ENCODE measurements at places on chromosomes 12 and 14.

DNA sequence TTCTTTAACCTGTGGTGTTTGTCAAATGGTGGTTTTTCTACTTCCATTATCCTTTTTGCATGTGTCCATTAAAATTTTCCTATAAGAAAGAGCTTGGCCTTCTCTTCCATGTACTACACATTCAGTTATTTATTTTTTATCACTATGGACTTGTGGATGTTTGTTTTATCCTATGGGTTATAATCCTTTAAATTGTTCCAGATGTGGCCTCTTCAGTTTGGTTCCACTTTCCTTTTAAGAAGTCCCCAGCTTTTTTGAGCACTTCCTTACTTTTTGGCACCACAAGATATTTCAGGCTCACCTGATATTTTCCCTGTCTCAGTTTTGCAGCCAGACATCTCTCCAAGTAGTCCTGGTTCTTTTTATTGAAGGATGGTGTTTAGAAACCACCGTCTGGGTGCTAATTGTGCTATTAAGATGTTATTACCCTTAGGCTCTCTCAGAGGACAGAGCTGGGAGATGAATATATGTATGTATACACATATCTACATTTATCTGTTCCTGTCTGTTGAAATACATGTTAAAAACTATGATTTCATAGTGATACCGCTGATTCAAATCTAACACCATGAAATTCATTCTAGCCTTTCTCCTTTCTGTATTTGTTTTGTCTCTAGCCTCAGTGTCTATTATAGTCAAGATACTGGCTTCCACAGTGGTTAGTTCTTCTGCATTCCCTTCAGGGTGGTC lies 408.5 kb upstream of the RGS6 start:
- DNase-seq: no peak

- DNase-seq: no peak
Observed at GRCh38 chr12:59874781-59875180, 279.0 kb downstream of the SLC16A7 start.

DNA sequence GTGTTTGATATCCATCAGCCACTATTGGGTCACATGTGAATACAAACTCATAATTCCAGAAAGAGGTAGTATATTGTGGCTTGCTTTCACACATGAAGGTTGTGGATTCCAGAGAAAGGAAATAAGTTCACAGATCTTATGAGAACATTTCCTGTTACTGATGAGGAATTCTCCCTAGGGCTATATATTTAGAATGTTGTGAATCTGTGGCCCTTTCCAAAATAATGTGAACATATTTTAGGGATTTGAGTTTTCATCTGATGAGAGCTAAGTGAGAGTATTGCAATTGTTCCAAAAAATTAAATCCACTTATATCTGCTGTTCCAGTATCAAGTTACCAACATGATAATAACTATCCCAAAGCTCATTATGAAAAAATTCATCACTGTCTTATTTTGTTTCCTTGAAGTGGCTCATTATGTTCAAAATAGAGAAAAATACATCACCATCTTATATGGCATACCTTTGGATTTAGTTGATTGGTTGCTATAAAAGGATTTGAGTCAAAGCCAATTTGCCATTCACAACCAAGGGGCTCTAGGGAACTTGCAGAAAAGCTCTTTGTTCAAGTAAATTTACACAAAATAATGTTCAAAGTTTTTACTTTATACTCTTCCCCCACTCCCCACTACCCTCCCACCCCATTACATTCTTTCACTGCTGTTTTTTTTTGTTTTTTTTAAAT lies 76.3 kb downstream of the MYRFL start:
- no peak for DNase-seq

GRCh38 chr12:105481392-105482300 lies 151.2 kb downstream of the C12orf75 start:
- no peak for DNase-seq

DNA sequence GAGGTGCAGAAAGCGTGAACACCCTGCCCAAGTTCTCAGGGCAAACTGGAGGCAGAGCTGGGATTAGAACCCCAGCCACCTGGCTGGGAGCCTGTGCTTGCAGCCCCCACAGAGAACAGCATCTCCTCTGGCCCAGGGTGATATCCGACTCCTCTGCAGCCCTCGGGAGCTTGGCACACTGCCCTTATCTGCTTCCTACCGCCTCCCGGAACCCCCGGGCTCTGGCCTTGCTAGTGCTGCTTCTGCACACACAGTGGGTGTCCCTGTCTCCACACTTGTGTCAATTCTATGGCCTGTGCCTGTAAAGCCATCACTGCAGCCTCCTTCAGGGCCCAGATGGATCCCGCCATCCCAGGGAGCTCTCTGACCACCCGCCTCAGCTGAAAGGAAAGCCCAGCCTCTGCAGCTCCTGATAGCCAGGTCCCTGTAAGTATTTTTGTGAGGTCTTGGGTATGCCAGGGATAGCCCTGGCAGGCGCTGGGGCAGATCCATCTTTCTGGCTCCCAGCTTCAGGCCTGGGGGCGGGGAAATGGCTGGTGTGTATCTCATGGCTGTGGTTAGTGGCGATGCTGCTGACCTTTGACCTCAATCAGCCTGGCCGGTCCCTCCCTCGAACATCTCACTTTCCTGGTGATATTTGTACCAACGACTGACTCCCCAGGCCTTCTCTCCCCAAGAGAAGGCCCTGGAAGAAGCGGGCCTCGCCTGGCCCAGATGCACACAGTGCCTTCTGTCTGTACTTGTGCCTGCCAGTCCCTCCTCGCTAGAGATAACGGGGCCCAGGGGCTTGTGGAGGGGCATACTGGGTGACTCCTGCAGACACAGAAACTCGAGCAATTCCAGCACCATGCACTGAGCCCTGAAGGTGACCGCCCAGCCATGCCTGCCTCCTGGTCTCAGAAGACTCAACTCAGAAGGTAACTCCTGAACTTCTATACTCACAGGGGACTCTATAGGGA lies 183.8 kb downstream of the CALM1 start:
- no peak for DNase-seq

DNA sequence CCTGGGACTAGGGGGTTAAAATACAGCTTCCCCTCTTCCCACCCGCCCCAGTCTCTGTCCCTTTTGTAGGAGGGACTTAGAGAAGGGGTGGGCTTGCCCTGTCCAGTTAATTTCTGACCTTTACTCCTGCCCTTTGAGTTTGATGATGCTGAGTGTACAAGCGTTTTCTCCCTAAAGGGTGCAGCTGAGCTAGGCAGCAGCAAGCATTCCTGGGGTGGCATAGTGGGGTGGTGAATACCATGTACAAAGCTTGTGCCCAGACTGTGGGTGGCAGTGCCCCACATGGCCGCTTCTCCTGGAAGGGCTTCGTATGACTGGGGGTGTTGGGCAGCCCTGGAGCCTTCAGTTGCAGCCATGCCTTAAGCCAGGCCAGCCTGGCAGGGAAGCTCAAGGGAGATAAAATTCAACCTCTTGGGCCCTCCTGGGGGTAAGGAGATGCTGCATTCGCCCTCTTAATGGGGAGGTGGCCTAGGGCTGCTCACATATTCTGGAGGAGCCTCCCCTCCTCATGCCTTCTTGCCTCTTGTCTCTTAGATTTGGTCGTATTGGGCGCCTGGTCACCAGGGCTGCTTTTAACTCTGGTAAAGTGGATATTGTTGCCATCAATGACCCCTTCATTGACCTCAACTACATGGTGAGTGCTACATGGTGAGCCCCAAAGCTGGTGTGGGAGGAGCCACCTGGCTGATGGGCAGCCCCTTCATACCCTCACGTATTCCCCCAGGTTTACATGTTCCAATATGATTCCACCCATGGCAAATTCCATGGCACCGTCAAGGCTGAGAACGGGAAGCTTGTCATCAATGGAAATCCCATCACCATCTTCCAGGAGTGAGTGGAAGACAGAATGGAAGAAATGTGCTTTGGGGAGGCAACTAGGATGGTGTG lies 1.9 kb downstream of the GAPDH start:
- no peak for DNase-seq

GRCh38 chr12:114406984-114407841 lies 1.3 kb upstream of the TBX5 start:
- DNase-seq: no peak

DNA sequence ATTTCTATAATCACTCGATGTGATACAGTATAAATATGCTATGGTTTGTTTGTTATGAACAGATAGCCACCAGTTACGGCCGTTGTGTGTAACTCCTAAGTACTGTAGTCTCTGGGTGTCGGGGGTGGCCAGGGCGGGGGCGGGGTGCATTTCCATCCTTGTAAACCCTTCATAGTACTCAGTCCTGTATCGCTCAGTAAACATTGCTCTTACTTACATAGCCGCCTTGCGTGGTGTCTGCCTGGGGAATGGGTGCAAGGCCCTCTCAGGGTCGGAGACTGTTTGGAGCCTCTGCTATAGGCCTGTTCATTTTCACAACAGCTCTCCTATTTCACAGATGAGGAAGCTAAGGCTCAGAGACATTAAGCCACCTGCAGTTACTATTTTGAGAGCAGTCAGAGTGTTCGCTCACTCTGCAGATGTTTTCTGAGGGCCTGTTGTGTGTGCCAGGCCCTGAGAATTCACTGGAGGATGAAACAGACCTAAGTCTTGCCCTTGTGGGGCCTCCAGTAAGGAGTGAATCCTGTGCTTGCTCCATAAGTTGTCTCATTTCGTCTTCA lies 42.5 kb downstream of the JDP2 start:
- DNase-seq: no peak

- DNase-seq: no peak
Observed at GRCh38 chr12:49941556-49942511, 8.7 kb upstream of the AQP2 start.

- DNase-seq: no peak
Observed at GRCh38 chr12:4819654-4820053, 90.1 kb upstream of the KCNA1 start.

DNA sequence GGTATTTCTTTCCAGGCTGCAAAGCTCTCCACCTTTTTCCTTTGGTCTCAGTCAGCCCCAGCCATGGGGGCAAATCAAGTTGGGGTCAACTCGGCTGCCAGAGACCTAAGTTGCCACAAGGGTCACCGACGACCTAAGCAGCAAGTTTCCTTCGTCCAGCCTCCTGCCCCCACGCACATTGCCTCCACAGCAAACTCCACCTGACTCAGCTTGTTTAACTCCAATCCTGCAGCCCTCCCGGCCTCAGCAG lies 767 bp upstream of the KCNMB4 start:
- DNase-seq: no peak

GRCh38 chr12:87140262-87140661 lies 884.1 kb upstream of the MGAT4C start:
- no peak for DNase-seq

DNA sequence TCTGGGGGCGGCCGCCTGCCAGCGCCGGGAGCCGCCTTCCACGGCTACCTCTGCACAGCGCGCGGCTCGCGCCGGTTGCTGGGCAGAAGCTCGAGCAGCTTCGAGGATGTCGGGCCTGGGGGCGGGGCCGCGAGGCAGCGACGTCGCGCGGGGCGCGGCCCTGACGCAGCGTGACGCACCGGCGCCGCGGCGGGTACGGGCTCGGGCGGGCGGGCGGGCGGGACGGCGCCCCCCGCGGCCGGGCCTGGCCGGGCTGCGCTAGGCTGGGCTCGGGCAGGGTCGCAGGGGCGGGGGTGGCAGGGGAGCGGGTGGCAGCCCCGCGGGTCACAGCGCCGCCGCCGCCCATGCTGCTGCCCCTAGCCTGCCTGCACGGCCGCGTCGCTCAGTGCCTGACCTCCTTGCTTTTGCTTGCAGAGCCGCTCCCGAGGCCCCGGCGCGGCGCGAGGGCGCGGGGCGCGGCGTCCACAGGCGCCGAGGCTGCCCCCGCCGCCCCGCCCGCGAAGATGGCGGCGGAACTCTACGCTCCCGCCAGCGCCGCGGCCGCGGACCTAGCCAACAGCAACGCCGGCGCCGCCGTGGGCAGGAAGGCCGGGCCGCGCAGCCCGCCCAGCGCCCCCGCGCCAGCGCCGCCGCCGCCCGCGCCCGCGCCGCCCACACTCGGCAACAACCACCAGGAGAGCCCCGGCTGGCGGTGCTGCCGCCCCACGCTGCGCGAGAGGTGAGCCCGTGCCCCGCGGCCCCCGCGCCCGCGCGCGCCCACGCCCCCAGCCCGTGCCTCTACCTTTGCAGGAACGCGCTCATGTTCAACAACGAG lies at the start of gene BTBD6:
TSS of gene BTBD6 (plus strand) at position 166 of the 814 bp plus-strand sequence. CDS start at position 345, 179 bp downstream.
- peak; percentile 89 for DNase-seq

- no peak for DNase-seq
Observed at GRCh38 chr12:131443019-131444000, 267.6 kb upstream of the SFSWAP start.

- DNase-seq: no peak
Observed at GRCh38 chr14:101458741-101459550, 102.3 kb upstream of the DIO3 start.

DNA sequence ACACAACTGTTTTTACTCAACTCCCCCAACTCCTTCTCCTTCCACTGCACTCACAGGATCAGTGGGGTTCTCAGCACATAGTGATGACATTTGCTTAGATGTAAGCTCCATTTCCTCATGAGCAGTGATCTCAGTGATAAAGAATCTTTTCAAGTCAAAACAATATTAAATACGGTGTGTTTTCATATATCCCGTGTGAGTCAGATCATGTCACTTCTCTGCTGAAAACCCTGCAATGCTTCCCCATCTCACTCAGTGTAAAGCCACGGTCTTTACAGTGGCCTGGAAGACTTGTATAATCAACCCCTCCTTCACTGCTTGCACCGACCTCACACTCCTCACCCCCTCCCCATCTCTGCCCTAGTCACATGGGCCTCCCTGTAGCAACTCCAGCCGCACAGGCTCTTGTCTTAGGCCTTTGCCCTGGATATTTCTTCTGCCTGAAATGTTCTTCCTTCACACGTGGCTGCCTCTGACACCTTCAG lies 149.7 kb upstream of the ARHGAP5 start:
- DNase-seq: no peak

DNA sequence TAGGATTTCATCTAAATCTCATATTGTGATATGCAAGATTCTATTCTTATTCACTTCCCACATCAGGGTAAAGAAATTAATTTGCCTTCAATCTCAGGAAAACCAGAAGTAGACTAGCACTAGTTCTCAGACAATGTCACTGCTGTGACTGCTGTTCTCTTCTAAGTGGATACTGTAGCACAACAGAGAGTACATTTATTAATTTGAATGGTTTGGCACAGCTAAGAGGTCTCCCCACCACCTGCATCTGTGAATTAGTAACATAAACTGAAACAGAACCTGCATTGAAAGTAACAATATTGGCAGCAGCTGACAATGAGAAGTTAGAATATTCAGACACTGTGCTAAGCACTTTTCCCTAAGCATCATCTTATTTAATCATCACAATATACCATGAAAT lies 253.1 kb downstream of the PDZRN4 start:
- DNase-seq: no peak

DNA sequence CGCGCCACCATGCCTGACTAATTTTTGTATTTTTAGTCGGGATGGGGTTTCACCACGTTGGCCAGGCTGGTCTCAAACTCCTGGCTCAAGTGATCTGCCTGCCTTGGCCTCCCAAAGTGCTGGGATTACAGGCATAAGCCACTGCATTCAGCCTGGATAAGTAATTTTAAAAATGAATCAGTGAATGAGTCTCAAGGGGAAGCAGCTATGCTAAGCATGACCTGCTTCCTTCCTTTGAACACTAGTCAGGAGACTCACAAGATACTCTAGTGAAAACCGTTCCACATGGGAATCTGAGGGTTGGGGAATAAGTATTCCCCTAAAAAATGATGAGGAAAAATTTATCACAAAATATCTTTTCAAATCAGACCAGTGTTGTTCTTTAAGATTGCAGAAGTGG lies 10.7 kb upstream of the FAM234B start:
- no peak for DNase-seq

GRCh38 chr14:94717808-94718207 lies 52.1 kb downstream of the GSC start:
- DNase-seq: no peak
